ENCODE measurements at places on chromosomes 11 and 22. TPM values are rescaled to one million over a fixed set of nuclear protein-coding genes. Genes with fewer than 3 reads are reported as not detected.
A peak's percentile ranks its signal among the peaks of the same experiment; 100 is the strongest.

- DNase-seq = no peak
Measured at GRCh38 chr22:44366372-44367300, 53.9 kb upstream of the SHISAL1 start.

GRCh38 chr11:85027346-85027745 is 599.8 kb downstream of the DLG2 start:
- DNase-seq = no peak

DNA sequence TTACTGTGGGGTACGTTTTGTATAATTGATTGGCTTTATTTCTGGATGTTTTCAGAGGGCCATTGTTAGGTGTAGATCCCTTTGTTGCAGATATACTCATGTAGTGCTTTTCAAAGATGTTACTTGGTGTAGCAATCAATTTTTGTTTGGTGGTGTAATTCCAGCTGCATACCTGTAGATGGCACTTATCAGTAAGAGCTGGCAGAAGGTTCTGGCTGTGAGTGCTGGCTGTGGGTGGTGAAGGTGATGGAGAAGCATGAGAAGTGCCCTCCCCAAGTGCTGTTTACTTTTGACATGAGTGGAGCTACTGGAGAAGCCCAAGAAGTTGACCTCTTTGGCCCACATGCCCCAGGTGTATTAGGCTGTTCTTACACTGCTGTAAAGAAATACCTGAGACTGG is 1074.9 kb downstream of the FAM181B start:
- DNase-seq = no peak

DNA sequence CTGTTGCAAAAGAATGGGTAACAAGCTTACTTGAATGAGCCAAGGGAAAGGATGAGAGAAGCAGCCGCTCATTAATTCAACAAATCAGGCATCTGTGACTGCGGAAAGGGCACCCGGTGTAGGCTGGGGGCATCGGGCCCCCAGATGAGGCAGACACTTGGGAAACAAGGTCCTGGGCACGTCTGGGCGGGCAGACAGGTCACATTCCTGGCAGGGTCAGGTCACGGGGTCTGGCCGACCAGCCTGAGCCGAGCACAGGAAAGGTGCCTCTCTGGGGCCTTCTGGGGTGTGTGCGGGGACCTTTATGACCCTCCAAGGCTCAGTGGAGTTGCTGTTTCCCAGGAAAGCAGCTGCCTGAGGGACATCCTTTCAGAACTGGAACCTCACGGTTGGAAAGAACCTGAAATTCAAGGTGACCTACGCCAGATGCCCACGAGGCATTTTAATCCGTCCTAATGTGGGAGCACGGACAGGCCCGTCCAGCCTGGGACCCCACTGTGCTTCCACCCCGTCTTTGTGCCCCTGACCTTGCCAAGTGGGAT is 57.1 kb downstream of the ST14 start:
- DNase-seq = no peak

DNA sequence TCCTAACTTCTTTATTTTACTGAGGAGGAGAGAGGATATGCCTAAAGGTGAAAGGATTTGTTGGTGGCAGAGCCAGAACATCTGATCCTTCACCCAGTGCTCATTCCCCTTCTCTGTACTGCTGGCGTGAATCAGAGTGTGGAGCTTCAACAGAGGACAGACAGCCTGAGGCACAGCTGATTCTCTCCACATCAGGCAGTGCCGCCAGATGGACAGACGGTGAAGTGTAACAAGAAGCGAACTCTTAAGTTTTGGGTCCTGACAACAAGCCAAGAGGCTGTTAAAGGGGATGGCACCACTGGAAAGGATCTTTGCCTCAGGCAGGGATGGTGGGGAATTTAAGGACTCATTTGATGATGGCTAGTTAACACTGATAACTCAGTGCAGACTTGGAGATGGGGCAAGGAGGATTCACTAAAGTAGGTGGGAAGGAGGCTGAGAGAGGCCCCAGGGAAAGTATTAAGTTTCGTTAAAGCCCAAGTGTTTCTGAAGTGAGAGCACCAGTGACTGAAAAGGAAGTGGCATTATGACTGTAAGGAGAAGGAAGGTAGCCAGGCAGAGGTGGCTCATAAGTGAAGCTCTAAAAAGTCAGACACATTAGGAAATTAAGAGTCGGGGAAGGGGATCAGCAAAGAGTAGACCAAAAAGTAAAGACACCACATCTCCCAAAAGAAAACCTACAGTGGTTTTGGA is 81.3 kb downstream of the CLPB start:
- DNase-seq = peak; percentile 63

DNA sequence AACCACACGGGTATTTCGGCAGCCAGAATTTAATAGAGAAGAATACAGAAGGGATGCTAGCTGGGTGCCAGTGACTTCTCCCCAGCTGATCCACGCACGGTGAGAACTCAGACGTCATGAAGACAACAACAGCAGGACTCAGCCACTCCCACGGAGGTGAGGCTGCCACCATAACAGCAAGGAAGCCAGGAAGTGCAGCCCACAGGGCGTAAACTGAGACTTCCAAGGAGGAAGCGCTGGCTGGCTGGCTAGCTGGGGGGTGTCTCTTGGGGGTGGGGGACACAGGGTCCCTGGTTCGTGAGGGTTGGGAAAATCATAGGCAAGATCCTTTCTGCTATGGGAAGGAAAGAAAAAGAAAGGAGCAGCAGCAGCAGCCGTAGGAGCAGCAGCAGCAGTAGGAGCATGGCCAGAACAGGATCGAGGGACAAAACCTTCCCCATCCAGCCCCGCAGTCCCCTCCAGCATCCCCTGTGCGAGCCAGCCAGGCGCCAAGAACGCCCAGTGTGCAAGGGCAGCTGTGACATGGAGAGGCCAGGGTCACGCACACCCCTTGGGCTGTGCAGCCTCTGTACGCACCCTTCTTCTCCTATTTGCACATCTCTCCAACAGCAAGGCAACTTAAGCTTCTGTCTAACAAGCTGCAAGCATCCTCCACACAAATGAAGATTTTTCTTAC is 49.6 kb upstream of the SHANK2 start:
- no peak for DNase-seq

GRCh38 chr11:118532852-118533768 is 2.1 kb downstream of the TMEM25 start:
- DNase-seq = no peak

DNA sequence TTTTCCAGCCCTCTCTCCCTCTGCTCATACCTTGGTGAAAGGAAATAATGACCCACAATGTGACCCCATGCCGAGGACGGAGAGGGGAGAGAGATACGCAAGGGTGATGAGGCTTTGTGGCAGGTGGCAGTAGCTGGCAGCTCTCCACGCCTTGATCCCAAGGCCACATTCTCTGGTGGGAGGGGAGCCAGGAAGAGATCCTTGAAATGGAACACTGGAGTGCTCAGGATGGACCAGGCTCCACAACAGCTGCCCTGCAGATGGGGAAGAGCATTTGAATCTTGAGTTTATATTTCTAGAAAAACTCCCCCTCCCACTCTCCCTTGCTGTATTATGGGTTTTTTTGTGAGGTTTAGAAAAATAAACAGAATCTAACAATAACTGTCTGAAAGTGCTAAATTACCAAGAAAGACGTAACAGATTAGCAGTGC is 61.6 kb upstream of the CDON start:
- DNase-seq = no peak

- DNase-seq = no peak
Measured at GRCh38 chr11:44944181-44944852, 6.4 kb downstream of the TP53I11 start.

DNA sequence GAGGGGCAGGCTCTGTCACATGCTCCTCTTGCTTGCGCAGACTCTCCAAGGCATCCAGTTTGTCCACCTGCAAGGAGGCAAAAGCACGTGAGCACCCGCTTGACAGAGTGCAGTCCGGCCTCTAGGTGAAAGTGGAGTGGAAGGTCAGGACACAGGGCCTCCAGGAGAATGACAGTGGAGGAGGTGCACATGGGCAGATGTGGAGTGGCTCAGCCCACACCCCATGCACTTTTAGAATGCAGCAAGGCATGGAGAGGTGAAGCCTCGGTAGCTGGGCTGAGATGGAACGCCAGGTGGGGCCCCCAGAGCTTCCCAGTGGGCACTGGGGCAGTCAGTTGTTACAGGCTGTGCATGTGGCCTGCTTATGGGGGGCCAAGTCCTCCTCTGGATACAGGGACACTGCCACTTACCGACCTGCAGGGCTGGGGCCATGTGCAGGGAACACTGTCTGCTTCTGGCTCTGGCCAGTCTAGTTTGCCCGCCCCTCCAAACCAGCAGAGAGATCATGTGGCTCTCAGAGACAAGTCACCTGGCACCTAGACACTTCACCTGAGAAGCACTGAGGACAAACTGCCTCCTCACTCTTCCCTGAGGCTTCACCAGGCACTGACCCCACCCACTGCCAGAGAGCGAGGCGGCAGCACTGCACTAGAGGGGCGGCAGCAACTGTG is 2.3 kb upstream of the SLC25A1 start:
- no peak for DNase-seq

DNA sequence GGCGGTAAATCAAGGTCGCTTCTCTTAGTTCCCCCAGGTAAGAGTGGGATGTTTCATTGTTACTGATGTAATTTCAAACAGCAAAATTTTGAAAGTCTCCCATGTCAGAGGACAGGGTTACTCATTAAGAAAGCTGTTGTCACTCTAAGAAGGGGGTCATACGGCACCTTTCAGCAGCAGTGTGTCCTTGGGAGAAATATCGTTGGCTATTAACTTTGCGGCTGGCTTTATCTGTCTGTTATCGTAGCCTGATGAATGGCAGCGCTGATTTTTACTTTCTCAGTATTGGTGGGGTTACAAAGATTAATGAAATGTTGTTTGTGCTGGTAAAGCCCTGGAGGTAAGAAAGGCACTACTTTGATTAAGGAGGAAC is 27.5 kb upstream of the FBXO3 start:
- no peak for DNase-seq

DNA sequence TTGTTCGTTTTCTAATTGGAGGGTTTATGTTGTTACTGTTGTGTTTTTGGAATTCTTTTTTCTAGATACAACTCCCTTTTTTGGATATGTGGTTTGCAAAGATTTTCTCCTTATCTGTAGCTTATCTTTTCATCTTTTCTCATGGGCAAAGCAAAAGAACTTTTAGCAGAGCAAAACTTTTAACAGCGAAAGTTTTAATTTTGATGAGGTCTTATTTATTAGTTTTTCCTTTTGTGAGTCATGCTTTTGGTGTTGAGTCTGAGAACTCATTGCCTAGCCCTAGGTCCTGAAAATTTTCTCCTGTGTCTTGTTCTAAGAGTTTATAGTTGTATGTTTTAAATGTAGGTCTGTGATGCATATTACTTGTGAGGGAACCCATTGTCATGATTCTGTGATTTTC is 99.4 kb downstream of the TEAD1 start:
- DNase-seq = no peak

GRCh38 chr11:126421271-126421671 is 65.8 kb downstream of the ST3GAL4 start:
- no peak for DNase-seq

DNA sequence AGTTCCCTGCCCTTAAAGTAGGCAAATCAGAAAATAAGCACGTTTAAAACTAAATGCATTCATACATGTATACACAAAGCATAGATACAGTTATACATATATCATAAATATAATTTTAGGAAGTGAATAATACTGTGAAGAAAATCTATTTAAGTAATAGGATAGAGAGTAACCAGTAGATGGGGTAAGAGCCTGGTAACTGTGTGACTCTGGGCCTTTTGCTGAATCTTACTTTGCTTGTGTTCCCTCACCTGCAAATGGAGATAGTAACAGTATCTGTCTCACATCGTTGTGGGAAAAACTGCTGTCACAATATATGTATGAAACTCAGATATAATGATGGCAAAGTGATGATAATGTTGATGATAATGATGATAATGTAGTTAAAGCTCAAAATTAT is 29.9 kb downstream of the MS4A2 start:
- DNase-seq = no peak

- no peak for DNase-seq
Measured at GRCh38 chr11:13249992-13250391, 27.6 kb upstream of the BMAL1 start.

DNA sequence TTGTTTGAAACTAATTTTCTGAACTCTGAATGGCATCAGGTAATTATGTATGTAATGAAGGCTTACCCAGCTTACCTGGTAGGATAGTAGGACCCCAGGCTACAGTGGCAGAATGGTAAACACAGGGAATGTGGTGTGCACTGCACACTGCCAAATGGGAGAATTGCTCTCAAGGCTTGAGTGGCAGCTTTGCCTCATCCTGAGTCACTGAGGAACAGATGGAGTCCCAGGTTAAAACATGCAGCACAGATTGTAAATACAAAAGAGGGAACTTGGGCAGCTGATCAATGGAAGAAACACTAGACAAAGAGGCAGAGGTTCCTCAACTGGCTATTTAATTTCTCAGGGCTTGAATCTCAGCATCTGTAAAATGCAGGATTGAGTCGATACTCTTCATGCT is 24.4 kb downstream of the GPR83 start:
- DNase-seq = no peak

- no peak for DNase-seq
Measured at GRCh38 chr11:36056160-36056751, 112.4 kb downstream of the LDLRAD3 start.

- no peak for DNase-seq
Measured at GRCh38 chr11:15258433-15259165, 143.9 kb downstream of the INSC start.

- no peak for DNase-seq
Measured at GRCh38 chr11:126436209-126436755, 80.8 kb downstream of the ST3GAL4 start.

GRCh38 chr11:134438542-134439537 is 26.8 kb upstream of the B3GAT1 start:
- no peak for DNase-seq

GRCh38 chr11:4041731-4042391 is 52.7 kb upstream of the RRM1 start:
- DNase-seq = no peak

GRCh38 chr11:122337704-122338103 is 221.7 kb upstream of the BLID start:
- DNase-seq = no peak

DNA sequence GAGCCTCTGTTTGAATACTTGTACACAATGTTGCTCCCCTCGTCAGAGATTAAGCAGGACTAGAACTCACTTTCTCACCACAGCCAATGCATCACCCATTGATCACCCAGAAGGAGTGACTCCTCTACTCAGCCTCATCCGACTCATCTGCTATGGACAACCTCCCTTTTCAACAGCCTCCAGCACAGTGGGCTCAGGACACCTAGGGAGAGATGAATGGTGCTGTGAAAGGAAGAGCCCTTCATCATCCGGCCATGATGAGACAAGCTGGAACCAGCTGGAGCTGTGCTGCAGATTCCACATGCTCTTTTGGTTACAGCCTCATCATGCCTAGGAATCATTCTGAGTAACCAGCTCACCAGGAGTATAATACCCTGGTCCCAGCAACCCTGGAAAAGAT is 15.5 kb downstream of the C11orf91 start:
- DNase-seq = no peak

- no peak for DNase-seq
Measured at GRCh38 chr22:33650244-33650643, 270.0 kb downstream of the LARGE1 start.

GRCh38 chr11:569158-569885 is 6.9 kb upstream of the PHRF1 start:
- no peak for DNase-seq

The RAB36 gene
- 10.1 TPM for polyA plus RNA-seq

The TRIM51 gene
- polyA plus RNA-seq = not detected

The DDI1 gene
- not detected for polyA plus RNA-seq

The ZNRF3 gene
- 0.75 TPM for polyA plus RNA-seq

The OR52H1 gene
- not detected for polyA plus RNA-seq

The C11orf87 gene
- 0.11 TPM for polyA plus RNA-seq

The CSNK2A3 gene
- 1.3 TPM for polyA plus RNA-seq

The PGA4 gene
- polyA plus RNA-seq = not detected

The VWA5A gene
- polyA plus RNA-seq = 6.8 TPM

The CCDC15 gene
- polyA plus RNA-seq = 1.3 TPM

The CECR2 gene
- polyA plus RNA-seq = not detected

The RCOR2 gene
- polyA plus RNA-seq = 1.6 TPM

The OR9Q2 gene
- polyA plus RNA-seq = not detected

The MMP8 gene
- not detected for polyA plus RNA-seq

The MMP12 gene
- polyA plus RNA-seq = 0.38 TPM

Data from BJ (cell line).